M059J (cell line): ENCODE measurements at places on chromosomes 7 and 10.

DNA sequence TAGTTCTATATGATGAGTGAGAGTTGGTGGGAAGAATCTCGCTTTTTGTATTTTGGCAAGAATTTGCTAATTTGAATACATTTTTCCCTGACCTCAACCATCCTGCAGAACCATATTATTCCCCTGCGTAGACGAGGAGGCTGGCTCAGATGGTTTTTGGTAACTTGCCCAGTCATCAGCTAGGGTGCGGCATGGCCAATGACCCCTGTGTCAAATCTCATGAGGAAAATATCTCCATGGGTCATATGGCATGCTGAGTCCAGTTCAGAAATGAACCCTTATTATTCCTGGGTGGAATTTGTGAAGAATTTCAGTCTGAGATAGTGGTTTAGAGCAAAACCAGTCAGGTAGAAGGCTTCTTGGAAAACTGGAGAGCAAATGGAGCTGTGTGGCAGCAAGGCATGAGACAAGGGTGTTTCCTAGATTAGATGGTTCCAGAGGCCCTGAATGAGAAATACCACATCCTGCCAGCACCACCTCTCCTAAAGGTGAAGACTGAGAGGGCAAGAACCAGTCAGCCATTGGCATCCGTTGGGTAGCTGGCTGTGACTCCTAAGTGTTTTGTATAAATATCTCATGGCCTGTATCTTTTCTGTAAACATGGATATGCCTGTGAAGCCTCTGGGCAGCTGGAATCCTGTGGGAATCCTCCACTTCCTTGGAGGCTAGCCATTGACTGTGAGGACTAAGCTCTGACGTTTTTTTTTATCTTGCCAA, 5.8 kb upstream of the UPP1 start:
- DNase-seq = peak; percentile 95

- DNase-seq = peak; percentile 12
Observed at GRCh38 chr10:118106426-118106825, 59.7 kb upstream of the RAB11FIP2 start.

DNA sequence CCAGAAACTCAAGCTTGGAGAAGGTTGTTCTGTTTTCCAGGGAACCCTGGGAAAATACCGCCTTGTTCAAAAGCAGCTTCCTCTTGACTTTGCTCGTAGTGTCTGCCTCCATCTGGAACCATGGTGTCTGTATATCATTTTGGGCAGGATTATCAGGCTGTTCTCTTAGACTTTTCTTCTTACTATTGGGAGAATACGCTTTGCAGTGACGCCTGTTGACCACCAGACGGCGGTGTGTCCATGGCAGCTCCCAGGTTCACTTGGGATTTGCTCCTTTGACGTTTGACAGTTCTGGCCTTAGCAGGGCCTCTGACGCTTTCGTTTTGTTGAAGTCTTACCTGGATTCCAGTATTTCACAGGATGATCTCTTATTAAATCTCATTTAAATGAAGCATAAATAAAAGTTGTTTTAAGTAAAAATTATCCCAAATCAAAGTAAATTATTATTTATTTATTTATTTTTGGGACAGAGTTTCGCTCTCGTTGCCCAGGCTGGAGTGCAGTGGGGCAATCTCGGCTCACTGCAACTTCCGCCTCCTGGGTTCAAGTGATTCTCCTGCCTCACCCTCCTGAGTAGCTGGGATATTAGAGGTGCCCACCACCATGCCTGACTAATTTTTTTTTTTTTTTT, 41.8 kb upstream of the GJD4 start:
- peak; percentile 52 for DNase-seq

- no peak for DNase-seq
Observed at GRCh38 chr10:130212746-130213145, 76.6 kb downstream of the GLRX3 start.

DNA sequence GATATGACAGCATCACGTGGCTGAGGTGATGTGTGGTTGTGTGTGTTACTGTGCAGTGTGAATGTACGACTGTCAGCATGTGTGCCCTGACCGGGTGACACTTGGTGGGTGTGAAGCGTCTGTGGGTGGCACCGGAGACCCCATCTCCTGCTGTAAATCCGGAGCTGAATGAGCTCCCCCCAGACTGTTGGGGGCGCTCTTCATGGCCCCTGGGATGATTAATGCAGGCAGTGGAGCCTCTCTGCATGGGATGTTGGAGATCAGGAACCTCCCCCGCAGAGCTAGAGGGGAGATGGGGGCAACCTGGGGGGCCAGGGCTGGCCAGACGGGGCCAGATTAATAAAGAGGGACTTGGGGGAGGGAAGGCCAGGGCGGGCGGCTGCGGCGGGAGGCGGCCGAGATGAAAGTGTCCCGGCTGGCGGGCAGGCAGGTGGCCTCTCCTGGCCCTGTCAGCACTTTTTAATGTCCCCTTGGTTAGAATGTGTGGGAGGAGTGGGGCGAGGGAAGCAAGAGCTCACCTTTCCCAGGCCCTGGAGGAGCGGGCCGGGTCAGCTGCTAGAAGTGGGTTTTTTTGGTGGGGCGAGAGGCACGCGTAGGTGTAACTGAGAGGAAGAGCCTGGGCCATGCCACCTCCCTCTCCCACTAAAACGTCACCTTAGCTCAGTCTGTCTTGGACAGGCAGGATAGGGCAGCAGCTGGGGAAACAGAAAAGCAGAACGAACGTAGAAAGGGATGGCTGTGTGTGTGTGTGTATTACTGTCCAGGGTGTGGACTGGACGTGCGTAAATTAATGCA, 34.1 kb downstream of the HIF1AN start:
- no peak for DNase-seq

DNA sequence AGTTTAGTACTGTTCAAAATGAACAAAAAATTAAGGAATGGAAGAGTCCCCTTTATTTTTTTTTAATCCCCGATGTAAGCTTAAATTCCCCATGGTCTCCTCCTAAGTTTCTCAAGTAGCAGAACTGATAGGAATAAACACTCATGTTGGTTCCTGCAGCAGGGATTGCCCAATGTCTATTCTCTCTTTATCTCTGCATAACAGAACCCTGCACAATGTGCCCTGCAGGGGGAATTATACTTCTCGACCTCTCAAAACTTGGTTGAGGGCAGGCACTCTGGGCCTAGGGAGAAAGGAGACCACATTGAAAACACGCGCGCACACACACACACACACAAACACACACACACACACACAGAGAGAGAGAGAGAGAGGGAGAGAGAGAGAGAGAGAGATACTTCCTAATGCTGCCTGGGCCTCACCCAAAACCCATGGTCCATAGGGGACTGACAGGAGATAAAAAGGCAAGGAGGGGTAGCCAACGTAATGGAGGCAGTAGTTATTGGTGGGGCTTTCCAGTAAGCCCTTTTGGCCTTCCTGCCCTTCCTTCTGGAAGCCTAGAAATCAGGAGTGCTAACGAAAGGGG, 22.7 kb downstream of the JAZF1 start:
- no peak for DNase-seq

GRCh38 chr7:90210981-90211380, 559 bp upstream of the STEAP2 start:
- DNase-seq = no peak

DNA sequence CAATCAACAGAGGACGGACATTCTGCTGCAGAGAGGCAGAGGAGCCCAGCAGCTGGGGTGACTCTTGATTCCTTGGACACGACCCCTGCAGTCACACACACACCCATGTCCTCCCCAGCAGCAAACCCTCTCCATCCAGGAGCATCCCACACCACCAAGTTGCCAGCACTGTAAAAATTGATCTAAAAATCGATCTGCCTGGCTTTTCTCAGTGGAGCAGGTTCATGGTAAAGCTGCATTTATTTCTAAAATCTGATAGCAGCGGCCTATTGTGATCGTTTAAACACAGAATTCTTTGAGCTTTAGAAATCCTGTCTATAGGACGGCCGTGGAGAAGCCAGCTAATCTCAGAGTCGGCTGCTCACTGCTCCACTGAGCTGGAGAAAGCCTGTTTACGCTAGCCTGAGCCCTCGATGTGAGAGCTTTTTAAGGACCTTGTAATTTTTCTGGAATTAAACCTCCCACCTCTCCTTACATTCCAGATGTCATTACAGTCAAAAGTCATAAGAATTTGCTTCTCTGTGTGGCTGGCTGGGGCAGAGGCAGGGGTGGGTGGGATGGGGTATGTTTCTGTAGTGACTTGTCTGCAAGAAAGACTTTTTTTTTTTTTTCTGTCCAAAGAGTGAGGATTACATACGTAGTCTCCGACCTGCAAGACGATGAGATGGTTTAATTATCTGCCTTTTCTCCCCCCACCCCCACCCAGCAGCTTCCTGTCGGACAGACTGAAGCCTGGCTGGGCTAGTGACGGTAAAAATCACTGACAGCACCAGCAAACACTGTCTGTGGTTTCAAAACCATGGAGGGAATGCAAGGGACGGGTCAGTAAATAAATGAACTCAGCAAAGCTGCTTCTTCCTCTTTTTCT, 31.6 kb downstream of the TRIM8 start:
- DNase-seq = peak; percentile 85

- DNase-seq = no peak
Observed at GRCh38 chr7:35758421-35758820, 42.4 kb upstream of the SEPTIN7 start.

- DNase-seq = no peak
Observed at GRCh38 chr7:14252458-14252857, 263.0 kb upstream of the ETV1 start.

DNA sequence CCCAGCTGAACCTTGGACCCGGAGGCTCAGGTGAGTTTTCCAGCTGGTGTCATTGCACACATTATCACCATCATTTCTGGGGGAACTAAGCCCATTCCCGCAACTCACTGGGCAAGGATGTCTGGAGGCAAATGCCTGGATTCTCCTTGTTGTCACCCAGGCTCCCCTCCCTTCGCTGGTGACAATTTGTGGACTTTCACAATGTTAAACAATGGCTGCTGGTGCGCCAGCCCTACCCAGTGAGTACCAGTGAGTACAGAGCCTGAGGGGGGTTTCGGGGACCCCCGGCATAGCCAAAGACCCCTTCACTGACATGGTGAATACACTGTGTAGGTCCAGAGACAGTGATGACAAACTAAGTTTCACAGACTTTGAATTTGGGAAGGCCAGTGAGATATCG, 189.2 kb downstream of the ADARB2 start:
- no peak for DNase-seq

- DNase-seq = no peak
Observed at GRCh38 chr7:43640679-43641078, 57.8 kb downstream of the STK17A start.

GRCh38 chr10:102229810-102230263, 3.7 kb downstream of the ELOVL3 start:
- DNase-seq = peak; percentile 78

DNA sequence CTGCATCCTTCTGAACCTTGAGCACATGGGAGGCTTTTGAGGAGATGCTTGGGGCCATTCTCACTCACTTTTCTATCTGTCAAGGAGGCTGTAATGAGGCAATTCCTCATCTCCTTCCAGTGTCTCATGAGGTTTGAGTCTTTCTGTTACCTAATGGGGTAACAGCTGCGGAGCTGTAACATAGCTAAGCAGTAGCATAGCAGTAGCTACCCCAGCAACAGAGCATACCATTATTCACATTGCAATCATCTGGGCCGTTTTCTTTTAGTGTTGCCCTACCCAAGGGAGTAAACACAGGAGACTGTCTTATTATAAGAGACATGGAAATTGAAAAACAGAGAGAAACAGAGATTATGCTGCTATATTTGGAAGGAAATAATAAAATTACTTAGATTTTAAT, 68.7 kb downstream of the AKR1D1 start:
- DNase-seq = no peak

GRCh38 chr7:1899196-1899595, 229.1 kb downstream of the ELFN1 start:
- peak; percentile 82 for DNase-seq

- no peak for DNase-seq
Observed at GRCh38 chr10:94155722-94156271, 162.1 kb downstream of the PLCE1 start.

DNA sequence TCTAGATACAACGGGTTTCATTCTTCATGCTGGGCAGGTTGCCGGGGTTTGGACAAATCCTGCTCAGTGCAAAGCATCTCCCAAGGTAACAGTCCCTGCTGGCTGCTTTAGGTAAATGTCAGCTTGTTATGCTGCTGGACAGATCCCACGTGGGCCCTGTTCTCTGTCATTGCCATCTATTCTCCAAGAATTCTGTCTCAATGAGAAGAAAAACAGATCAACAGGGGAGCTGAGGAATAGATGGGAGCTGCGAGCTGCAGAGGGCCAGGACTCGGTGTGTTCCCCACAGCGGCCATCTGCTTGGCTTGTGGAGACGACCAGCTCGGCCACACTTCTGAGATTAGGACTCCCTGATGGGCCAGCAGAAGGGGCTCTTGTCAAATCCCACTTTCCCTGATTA, 235.2 kb downstream of the DPP6 start:
- DNase-seq = no peak

DNA sequence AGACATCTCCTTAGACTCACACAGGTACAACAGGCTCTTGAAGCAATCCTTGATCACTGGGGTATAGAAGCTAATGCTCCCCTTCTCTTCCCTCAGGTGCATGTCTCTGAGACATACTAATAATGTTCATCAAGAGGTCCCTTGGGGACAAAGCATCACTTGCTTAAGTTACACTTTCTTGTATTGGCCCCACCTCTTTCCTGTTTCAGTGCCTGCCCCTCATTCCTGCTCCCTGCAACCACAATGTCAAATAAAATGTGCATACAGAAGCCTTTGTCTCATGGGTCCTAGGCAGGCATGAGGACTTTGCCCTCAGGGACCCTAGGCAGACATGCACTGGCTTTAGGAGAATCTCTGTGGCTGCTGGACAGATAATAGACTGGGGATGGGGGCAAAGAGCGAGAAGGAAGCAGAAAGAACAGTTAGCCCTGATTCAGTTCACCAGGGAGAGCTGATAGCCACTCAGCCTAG, 175.0 kb upstream of the NPY start:
- DNase-seq = no peak

GRCh38 chr7:139640681-139641080, 117.2 kb downstream of the CLEC2L start:
- no peak for DNase-seq

DNA sequence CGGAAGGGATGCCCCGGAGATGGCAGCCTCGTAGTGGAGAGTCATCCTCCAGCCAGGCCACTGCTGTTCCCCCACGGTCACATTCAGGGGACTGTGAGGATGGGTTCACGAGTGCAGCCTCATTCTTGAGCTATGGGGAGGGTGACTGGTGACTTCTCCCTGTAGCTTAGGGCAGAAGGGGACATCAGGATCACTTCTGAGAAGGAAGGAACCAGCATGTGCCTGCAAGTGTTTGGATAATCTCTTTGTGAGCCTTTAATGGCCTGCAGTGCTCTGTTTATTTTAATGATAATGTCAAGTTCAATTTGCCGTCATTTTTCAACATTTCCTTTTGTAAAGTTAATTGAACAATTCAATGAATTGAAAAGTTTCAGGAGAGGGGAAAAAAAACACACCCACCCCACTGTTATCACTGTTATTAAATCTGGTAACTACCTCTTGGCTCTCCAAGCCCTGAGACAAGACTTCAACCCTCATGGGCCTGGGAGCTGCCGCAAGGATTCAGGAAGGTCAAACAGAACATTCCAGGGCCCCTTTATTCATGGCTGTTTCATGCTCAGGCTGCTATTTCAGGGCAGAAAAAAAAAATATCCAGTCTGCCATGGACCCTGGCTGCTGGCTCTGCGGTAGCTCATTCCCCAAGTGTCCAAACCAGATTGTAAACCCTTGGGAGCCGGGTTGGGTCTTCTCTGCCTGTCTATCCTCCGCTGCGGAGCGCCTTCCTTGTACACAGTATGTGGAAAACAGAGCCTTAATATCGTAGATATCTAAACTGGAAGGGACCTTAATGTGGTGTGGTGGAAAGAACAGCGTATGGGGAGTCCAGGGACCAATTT, 100.4 kb downstream of the CDH23 start:
- DNase-seq = no peak
